ENCODE measurements at places on chromosomes 2 and 18. TPM values are rescaled to one million over a fixed set of nuclear protein-coding genes. Genes with fewer than 3 reads are reported as not detected.

PRKAG3 gene
- not detected for total RNA-seq

POU3F3 gene
- not detected for total RNA-seq

CAPN14 gene
- total RNA-seq, result 0.16 TPM

TUBA3E gene
- not detected for total RNA-seq

FBXO36 gene
- 3.2 TPM for total RNA-seq

MBP gene
- 18.8 TPM for total RNA-seq

IFIH1 gene
- total RNA-seq, result 3.2 TPM

ADGRF3 gene
- not detected for total RNA-seq

ABCB11 gene
- total RNA-seq, result under 0.01 TPM

ANKRD30BL gene
- total RNA-seq, result not detected

ERFE gene
- 1.3 TPM for total RNA-seq

NT5DC4 gene
- not detected for total RNA-seq

RGPD3 gene
- under 0.01 TPM for total RNA-seq

All from bronchial smooth muscle cell (primary cell).